ENCODE measurements at places on chromosomes 3 and 15.

GRCh38 chr3:166473501-166473900, 636.3 kb upstream of the BCHE start:
- DNase-seq = no peak

- DNase-seq = no peak
Measured at GRCh38 chr15:34365091-34365825, 1.7 kb downstream of the LPCAT4 start.

DNA sequence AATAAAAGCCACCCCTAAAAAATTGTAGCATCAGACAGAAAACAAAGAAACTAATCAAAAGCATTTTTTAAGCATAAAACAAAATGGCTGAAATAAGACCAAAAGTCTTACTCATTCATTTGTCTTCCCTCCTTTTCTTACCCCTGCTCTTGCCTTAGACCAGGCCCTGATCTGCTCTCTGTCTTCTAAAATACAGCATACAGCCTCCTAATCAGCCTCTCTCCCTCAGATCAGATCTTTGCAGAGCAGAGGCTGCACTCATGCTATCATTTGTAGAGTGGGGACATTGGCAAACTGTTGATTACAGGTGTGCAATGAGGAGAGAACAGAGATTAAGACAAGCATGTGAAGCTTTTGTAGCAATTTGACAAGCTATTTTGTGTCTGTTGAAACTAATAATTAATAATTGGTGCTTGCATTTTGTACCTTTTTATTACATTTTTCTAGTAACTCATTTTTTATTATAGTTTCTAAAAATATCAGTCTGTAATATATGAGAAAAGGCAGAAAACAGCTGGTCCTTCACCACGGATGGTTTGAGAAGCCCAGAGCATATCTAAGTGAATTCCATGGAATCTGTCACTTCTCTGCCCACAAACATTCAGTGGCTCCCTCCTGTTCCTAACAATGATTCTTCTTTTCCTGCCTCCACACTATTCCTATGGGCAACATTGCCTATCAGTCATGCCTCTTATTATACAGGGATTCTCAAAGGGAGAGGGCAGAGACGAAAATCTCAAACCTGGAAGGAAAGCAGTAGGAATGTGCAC, 286.2 kb upstream of the STT3B start:
- DNase-seq = no peak

GRCh38 chr3:195103623-195104022, 167.3 kb downstream of the XXYLT1 start:
- DNase-seq = no peak

- no peak for DNase-seq
Measured at GRCh38 chr15:81052046-81052445, 51.3 kb downstream of the TLNRD1 start.

DNA sequence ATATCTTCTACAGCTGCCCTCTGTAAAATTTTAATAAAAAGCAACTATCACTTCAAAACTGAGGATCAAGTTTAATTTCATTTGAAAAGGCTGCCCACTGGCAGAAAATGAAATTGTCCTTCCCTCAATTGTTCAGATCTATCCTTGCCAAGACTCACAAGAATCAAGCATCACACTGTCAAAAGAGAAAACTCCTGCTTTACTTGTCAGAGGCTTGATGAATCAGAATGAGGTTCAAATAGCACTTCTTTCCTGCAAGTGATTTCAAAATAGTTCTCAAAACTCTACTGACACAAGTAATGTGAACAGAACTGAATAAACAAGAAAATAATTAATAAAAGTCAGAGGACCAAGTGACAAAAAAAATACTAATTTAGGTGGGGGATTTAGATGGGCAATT, 70.6 kb downstream of the GOLIM4 start:
- DNase-seq = no peak

GRCh38 chr15:53978253-53978906, at the start of gene UNC13C:
TSS of gene UNC13C (plus strand) at chr15:53978441. CDS start at chr15:54012904, 34,463 bp downstream.
- DNase-seq = no peak

DNA sequence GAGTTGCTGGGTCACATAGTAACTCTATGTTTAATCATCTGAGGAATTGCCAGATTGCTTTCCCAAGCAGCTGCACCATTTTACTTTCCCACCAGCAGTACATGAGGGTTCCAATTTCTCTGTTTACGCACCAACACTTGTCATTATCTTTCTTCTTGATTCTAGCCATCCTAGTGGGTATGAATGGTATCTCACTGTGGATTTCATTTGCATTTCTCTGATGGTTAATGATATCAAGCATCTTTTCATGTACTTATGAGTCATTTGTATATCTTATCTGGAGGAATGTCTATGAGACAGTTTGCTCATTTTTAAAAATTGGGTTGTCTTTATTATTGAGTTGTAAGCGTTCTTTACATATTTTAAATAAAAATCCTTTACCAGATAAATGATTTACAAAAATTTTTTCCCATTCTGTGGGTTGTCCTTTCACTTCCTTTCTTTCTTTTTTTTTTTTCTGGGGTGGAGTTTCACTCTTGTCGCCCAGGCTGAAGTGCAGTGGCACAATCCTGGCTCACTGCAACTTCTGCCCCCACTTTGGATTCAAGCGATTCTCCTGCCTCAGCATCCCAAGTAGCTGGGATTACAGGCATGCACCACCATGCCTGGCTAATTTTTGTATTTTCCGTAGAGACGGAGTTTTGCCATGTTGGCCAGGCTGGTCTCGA, 8.9 kb upstream of the SGO1 start:
- DNase-seq = no peak

- DNase-seq = no peak
Measured at GRCh38 chr15:79261836-79262235, 20.7 kb upstream of the ANKRD34C start.

DNA sequence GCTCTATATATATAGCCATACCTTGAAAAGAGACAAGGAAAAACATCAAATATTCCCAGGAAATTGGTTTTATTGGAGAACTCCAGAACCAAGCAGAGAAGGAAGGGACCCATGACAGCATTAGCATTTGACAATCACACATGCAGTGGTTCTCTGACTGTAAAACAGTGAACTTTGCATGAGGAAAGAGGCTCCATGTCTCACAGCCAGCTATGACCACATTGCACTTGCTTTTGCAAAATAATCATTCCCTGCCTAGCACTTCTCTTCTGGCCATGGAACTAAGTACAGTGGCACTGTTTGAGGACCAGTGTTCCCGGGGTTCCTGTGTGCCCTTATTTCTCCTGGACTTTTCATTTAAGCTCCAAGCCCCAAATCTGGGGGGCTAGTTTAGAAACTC, 85.5 kb downstream of the TGFBR2 start:
- DNase-seq = no peak

DNA sequence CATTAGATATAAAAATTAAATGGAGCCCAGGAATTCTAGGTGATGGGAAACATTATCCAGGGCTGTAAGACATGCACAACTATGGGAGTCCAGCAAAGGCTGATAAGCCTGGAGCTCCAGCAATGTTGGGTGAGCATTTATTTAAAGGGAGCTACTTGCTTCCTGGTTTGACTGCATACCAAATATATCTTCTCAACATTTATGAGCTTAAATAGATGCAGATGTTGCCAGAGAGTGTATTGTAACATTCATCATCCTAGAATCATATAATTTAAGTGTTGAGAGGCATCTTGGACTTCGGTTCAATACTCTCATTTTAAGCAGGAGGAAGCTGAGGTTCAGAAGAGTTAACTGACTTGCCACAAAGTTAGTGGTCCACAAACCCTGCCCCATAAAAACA, 12.2 kb upstream of the POLR2M start:
- DNase-seq = no peak

GRCh38 chr3:36771931-36772330, 7.6 kb upstream of the DCLK3 start:
- no peak for DNase-seq

DNA sequence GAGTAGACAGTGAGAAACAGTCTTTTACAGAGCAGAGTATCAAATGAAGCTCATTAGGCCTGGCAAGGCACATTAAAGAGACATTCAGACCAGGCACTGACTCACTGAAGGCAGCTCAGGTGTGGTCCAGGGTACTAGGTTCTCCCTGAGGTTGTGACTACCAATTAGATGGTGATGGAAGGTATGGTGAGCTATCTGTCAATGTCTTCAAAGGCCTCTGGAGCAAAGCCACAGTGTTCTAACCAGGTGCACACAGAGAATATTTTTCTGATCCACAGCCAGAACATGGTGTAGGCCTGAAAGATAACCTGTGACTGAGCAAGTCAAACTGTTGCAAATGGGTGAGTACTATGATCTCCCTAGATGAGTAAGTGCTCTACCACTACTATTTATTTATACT, 51.5 kb downstream of the EOMES start:
- no peak for DNase-seq

DNA sequence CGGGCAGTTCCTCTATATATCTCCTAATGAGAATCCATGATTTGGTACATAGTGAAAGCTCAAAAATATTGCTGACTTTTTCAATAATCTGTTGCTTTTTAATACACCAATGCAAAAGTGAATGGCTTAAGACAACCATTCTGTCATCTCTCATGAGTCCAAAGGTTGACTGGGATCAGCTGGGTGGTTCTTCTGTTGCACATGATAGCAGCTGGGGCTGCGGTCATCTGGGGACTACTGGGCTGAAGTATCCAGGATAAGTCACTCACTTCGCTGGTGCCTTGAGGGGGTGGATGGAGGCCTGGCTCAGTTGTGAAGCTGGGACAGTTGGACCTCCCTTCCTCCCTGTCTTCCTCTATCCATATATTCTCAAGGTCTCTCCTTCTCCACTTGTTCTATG, 53.7 kb downstream of the NOX5 start:
- DNase-seq = no peak

DNA sequence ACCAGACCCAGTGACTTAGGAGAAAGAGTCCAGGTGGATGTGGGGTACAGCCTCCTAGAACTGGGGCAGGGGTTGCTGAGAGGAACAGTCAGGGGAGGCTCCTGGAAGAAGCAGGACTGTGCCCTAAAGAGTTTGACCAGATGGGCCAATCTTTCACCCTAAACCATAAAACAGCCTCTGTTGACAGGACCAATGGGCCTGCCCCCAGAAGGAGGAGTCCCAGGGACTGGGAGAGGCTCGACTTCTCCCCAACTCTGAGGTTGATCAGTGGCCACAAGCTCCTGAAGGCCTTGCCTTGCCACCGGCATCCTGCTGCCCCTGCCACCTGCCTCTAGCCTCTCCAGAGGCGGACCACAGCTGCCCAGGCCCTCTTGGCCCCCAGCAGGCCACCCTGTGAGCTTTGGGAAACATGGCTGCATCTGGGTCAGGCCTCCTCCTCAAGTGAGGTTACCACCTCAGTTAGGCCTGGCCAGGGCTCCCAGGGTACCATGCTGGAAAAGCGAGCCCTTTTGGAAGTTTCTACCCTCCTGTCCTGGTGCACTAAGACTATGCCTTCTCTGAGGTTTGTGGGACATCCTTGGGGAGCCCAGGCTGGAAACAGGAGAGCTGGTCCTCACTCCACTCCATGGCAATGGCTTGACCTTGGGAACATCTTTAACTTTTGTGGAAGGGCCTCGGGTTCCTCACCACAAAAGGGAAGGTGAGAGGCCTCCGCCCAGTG, 2.8 kb downstream of the VIPR1 start:
- DNase-seq = no peak

GRCh38 chr3:195071916-195072820, 198.8 kb downstream of the XXYLT1 start:
- DNase-seq = no peak

DNA sequence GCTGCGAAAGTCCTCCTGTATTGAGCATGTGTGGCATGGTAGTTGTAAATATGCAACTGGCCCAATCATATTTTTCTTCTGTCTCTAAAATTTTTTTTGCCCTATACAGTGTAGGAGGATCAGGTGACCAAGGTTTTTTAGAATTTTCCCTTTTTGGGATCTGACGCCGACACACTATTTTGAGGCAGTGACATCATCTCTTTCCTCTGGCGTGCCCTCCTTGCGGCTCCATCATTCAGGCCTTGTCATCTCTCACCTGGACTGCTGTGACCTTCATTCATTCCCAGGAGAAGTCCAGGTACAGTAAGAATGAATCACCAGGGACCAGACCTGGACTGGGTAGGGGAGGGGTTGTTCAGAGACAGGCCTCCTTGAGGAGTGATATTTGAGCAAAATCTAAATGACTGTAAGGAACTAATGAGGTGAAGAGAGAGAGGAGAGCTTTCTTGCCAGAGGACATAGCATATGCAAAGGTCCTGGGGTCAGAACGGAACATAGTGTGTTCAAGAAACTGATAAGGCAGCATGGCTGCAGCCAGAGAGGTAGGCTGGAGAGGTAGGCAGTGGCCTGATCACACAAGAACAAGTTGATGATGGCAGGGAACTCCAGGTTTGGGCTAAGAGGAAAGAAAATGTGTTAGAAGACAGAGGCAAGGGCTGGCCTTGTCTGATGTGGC, 38.7 kb downstream of the ARNT2 start:
- no peak for DNase-seq

DNA sequence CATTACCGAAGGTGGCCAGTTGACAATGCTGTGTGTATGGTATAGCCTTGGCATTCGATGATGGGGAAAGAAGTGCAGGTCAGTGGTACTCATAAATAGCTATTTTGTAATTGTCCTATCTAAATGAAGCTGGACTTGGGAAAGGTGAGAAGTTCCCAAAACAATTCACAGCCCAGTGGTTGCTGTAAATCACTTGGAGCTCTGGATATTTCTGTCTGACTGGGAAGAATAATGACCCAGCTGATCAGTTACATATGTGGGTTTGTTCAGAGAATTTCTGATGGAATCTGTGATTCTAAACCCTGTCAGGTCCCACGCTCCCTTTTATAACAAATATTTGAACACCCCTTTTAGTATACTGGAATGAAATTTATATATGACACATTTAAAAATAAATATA, 133.9 kb upstream of the PFN2 start:
- no peak for DNase-seq

DNA sequence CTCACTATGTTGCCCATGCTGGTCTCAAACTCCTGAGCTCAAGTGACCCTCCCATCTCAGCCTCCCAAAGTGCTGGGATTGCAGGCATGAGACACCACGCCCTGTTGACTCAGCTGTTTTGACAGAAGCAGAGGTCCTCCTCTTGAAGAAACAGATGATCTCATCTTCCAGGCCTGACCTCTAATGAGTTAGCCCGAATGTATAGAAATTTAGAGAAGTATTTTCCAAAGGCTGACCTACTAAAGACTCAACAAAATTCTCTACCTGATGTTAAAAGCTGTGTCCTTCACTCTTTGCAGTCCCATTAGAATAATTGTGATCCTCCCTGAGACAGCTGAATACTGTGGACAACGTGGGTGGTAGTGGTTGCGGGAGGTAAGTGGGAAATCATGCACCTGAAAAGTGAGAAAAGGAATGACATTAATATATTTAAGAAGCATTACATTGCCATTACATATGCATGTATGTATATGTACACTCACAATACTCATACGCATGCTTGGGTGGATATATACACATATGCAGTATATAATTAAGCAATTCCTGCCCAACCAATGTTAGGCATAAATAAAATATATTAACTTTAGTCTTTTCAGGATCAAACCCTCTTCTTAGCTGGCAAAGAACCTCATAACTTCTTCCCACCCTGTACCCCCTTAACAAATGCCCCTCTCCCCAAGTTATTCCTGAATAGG, 204.6 kb upstream of the NR2F2 start:
- DNase-seq = no peak

DNA sequence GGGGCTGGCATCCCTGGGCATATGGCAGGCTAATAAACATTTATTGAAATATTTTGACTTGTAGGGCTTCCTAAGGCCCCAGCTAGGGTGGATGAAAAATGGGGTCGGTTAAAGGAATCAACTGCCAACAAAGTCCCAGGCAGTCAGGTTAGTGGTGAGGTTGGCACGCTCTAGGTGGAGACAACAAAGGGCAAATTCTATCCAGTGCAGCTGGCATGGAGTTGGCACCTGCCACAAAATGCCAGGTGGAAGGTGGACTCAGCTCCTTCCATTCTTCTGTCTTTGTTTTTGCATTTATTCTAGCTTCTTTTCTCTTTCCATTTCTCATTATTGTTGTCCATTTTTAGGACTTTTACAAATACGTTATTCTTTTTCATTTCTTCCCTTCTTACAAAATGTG, 31.0 kb downstream of the LCMT2 start:
- DNase-seq = no peak
